ENCODE measurements at places on chromosomes 5 and 9.

- no peak for DNase-seq
Observed at GRCh38 chr9:131546336-131547084, 1.2 kb downstream of the PRRT1B start.

GRCh38 chr9:19922476-19923118 is 133.8 kb upstream of the SLC24A2 start:
- DNase-seq: peak; percentile 75

- no peak for DNase-seq
Observed at GRCh38 chr5:12073426-12073825, 169.2 kb upstream of the CTNND2 start.

DNA sequence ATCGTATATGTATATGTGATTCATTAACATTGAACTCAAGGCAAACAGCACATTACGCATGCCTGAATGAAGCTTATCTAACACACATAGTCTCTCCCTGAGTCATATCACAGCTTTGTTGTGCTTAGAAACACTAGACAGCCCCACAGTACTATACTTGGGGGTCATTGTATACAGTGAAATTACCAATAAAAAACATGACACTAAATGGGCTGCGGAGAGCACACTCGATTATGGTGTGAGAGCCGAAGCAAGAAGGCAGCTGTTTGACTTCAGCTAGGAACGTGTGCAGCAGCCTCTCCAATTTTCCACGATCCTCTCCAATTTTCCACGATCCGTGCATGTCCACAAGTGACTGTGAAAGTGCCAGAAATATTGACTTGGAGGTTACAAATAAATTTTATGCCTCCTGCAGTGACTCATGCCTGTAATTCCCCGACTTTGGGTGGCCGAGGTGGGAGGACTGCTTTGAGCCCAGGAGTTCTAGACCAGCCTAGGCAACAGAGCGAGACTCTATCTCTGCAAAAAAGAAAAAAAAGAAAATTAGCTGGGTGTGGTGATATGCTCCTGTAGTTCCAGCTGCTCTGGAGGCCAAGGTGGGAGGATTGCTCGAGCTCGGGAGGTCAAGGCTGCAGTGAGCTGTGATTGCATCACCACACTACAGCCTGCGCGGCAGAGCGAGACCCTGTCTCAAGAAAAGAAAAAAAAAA is 102.4 kb downstream of the DAPK1 start:
- DNase-seq: peak; percentile 74

DNA sequence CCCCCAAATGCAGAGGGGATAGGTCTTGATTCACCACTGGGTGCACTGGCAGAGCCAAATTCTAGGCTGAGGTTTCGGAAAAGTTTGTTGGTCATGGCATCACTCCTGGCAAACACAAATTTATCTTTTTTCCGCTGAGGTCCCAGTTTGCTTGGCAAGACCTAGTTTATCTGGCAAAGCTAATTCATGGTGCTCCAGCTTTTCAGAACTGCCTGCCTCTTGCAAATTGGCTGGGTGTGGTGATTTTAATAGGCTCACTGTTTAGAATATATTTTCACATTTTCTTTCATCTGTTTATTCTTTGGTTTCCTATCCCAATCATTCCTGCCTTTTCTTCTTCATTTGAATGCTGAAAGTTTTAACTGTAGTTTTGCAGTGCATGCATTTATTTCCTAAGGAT is 50.5 kb upstream of the MAMDC2 start:
- DNase-seq: no peak

GRCh38 chr9:130766927-130767307 is 68.1 kb upstream of the ABL1 start:
- no peak for DNase-seq

- no peak for DNase-seq
Observed at GRCh38 chr5:143826951-143827444, 15.0 kb downstream of the HMHB1 start.

GRCh38 chr5:123294544-123294943 is 128.7 kb downstream of the CEP120 start:
- no peak for DNase-seq

DNA sequence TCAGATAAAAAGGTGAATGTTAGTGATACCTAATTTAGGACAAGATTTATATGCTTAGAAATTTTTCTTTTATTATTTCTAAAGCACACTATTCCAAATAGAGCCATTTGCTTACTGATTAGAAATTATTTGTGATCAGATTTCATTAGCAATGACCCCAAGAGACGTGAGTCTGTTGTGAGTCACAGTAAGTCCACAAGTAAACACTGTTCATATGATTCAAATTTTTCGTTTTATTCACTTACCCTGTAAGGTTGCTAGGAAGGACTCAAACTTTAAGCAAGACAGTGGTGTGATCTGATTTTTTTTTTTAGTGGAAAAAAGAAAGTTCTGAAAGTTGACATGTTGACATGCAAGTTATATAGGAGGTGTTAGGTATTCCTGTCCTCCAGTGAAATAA is 1.2 kb downstream of the CARD6 start:
- no peak for DNase-seq

DNA sequence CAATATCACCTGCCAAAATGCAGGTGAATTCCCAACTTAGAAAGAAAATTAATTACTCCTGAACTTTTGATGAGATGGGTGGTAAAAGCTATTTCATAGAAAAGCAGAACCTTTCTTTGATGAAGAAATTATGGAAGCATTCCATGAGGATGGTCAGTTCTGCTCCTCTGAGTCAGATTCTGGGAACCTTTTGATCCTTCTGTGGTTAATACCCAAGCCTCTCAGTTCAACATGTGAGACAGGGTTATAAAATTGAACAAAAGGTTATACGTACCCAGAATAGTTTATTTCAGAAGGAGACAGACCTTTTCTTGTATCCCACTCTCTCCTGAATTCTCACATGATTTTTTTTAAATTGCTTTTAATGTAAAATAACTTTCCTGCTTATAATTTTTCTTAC is 767.6 kb upstream of the ADAMTS16 start:
- no peak for DNase-seq

DNA sequence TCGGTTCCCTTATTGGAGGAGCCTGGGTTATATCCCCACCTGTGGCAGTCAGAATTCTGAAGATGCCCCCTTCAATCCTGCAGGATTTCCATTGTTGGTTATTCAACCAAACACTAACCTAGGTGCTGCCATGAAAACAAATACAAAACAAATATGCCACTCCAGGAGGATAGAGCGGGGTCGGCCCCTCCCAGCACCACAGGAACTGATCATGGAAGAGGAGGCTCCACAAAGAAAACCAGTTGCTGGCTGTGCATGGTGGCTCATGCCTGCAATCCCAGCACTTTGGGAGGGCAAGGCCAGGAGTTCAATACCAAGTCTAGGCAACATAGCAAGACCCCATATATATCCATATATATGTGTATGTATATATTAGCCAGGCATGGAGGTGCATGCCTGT is 13.2 kb upstream of the ADGRD2 start:
- DNase-seq: no peak

DNA sequence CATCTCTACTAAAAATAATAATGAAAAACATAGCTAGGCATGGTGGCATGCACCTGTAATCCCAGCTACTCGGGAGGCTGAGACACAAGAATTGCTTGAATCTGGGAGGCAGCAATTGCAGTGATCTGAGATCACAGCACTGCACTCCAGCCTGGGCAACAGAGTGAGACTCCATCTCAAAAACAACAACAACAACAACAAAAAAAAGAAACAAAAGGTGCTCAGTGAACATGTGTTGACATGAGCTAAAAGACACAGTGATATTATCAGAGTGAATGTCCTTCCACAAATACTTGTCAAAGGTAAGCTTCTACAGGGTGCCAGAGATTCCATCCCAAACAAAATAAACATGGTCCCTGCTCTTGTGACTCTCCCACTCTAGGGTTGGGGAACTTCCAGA is 75.2 kb upstream of the LMX1B start:
- DNase-seq: no peak
